Brain pericyte (primary cell): ENCODE measurements at places on chromosomes 5 and 9.
A peak's percentile ranks its signal among the peaks of the same experiment; 100 is the strongest.

DNA sequence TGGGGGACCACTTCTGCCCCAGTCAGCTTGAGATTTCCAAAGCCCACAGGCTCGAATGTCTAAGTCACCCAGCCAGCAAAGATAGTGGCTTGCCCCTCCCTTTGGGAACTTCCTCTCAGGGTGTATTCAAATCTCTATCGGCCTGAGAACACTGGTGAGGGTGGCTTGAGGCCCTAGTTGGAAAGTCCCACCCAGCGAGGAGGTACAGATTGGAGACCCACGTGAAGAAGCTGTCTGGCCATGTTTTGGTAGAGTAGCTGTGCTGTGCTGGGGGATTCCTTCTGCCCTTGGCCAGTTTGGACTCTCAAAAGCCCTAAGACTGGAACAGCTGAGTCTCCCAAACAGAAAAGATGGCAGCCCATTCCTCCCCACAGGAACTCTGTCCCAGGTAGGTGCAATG lies 172.7 kb upstream of the RIOK2 start:
- no peak for DNase-seq

DNA sequence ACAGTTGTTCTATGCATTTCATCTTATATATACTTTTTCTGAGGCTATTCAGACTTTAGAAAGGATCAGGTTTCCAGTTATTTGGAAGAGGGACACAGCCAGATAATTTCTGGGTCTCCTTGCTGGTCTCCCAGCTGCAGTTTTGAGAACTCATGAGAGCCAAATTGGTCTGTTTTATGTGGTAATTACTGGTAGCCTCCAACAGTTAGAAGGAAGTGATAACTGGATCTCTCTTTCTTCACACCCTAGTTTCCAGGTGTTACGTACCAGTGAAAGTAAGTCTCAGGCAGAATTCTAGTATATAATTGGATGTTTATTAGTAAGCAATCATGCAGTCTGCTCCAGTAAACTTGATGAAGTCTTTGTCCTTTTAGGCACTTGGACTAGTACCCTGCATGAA lies 63.2 kb upstream of the RPS23 start:
- DNase-seq, result no peak

GRCh38 chr5:57054671-57055070 lies 102.7 kb upstream of the MIER3 start:
- no peak for DNase-seq

DNA sequence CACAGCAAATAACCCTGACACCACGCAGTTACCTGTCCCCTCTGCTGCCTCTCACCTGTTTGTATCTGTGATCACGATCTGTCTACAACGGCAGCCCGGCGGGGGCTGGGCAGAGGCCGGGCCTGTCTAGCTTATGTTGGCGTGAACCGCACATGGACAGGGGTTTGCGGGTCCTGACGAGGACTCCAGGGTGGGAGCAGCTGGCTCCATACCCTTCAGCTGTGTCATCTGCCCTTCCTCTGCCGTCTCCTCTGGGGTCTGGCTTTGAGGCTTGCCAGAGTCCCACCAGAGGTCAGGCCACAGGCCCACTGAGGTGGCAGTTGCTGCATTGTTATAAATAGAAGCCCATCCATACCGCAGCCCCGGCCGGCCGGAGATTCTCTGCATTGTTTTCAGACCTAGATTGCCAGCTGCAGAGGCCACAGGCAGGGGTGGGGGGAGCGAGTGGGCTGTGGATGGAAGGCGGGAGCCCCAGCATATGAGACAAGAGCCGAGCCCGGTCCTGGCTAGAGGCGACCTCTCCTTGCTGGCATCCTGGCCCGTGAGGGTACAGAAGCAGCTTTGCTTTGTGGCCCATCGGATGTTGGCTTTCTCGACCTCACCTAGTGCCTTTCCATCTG lies 37.8 kb downstream of the FAM78A start:
- no peak for DNase-seq

GRCh38 chr5:1554410-1554967 lies 30.7 kb upstream of the LPCAT1 start:
- DNase-seq, result no peak

DNA sequence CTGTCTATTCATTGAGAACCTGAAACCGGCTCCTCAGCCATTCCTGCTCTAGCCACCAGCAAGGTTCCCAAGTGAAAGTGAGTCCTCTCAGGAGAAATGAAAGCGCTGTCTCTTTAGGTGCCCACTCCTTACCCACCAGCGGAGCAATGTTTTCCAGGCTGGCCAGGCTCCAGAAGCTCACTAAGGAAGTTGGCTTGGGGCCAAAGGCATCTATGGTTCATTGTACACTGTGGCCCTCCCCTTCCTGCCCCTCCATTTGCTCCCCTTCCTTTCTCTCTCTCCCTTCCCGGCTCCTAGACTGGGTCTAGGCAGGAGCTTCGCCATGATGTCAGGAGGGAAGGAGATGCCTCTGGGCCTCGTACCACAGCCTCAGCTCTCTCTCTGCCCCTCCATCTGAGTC lies 1.1 kb upstream of the GABRP start:
- DNase-seq, result no peak

- DNase-seq, result no peak
These were observed 68.3 kb downstream of the HTR4 start for GRCh38 chr5:148585988-148586387.

- no peak for DNase-seq
These were observed 86.3 kb upstream of the KLF9 start for GRCh38 chr9:70500793-70501192.

- DNase-seq, result no peak
These were observed 9.7 kb upstream of the MEF2C start for GRCh38 chr5:88892669-88893068.

DNA sequence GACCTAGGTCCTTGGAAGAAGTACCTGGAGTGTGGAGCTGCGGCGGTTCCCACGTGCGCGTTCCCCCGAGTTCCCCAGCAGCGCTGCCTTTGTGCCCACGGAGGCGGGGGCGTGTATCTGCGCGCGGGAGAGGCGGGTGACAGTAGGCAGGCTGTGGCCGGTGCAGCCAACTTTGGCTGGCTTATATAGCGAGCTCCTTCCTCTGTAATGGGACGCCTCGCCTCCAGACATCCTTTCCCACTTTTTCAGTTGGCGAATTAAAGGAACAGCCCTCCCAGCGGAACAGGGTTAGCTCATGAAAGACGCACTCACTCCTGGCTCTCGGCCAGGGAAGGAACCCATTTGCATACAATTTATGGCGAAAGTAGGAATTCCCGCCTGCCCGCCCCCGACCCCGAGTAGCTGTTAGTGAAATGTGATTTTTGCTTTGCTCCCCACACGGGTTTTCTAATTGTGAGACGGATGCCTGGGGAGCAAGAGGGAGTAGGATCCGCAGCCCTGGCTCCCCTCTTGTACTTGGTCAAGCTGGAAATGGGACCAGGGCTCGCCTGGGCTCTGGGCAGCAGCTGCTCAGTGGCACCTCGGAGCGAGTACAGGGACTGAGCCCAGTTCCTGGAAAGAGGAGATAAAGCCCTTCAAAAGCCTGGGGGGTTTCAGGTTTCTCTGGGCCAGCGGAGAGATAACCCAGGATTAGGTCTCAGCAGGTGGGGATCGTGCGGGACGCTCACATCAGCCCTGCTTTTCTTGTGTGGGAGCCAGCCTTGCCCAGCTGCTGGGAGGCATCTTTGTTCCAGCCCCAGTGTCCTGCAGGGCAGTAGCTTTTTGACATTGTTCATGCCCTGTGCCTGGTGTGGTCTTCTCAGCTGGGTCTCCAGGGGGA lies at the start of gene TNC:
Gene TNC, minus strand, starts transcription at position 159 of the 880 bp plus-strand sequence. CDS start 27,139 bp downstream, outside the sequence.
- peak; percentile 27 for DNase-seq

GRCh38 chr5:14721990-14722656 lies 57.6 kb downstream of the OTULIN start:
- no peak for DNase-seq

GRCh38 chr9:87181670-87182069 lies 234.4 kb upstream of the GAS1 start:
- DNase-seq, result no peak
